IPS DF 6.9 (cell line): ENCODE measurements at places on chromosomes 12 and 14.

DNA sequence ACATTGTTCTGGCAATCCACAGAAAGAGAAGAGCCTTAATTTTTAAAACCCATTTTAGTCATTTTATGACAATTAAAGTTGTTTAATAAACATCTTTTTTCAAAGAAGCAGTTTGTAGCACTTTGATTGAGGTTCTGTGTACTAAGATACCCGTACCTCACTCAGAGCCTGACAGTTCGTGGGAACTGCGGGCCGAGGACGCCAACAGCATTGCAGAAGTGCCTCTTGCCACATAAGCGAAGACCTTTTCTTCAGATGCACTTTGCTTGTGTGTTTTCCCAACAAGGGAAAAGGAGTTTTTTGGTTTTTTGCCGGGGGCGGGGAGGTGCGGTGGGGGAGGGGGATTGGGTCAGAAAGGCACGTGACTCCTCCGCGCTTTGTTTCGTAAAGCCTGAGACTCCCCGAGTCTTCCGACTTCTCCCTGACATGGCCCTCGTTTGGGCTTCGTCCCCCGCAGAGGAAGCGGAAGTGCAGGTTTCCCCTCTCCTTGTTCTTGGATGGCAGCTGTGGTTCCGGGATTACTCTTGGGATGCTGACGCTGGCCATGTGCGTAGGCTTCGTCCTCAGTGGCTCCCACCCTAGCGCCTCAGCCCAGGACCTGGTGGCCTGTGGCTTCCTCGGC lies 70.8 kb downstream of the WDR20 start:
- no peak overlapping the region for H3K4me3 ChIP-seq
- H3K4me1 ChIP-seq, result peaks cover 2% of the 10 kb centered on the region
- H3K27me3 ChIP-seq, result no peaks in the 10 kb centered on the region
- no peak for DNase-seq
- H3K27ac ChIP-seq, result no peak overlapping the region

DNA sequence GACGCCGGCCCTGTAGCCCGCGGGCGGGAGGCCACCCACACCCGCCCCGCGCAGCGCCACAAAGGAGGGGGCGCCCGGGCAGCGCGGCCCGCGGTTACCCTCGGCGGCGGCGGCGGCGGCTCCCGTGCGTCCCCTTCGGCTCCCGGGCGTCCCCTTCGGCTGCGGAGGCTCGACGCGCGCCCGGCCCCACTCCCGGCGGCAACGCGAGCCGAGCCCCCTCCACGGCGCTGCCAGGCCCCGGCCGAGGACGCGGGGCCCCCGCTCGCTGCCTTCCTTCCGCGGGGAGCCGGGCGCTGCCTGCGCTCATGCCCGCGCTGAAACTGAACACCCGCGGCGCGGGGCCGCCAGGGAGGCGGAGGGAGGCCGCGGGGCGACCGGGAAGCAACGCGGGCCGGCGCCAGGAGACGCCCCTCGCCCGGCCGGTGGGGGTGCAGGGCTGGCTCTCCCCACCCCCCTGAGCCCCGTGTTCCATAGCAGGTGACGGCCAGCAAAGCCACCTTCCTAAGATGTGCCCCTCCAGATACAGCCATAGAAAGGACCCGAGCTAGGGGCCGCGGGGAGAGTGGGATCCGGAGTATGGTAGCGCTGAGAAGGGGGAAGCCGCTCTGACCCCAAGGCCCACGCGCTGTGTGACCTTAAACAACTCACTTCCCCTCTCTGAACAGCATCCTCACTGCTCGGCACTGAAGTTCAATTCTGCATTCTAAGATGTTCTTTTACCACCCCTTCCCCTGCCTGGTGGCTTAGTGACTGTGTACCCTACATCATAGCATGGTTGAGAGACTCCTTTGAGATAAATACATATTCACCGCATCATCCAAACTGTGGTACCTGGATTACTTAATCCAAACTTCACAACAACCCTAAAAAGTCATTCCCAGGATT lies 42.8 kb downstream of the KDM2B start:
- H3K4me1 ChIP-seq, result peaks cover 13% of the 10 kb centered on the region
- peaks cover 7% of the 10 kb centered on the region for H3K36me3 ChIP-seq
- no peak overlapping the region for H3K27ac ChIP-seq
- H3K4me3 ChIP-seq, result peak overlapping the region; percentile 43; the same call in 1 of the 2 replicates
- no peaks in the 10 kb centered on the region for H3K27me3 ChIP-seq

- no peaks in the 10 kb centered on the region for H3K27me3 ChIP-seq
- H3K4me3 ChIP-seq, result no peak overlapping the region
- DNase-seq, result no peak
- H3K4me1 ChIP-seq, result no peaks in the 10 kb centered on the region; the same call in 1 of the 2 replicates
- H3K27ac ChIP-seq, result no peak overlapping the region
These were observed 4.6 kb downstream of the PLBD1 start for GRCh38 chr12:14563046-14563445.

- no peaks in the 10 kb centered on the region for H3K4me1 ChIP-seq
- H3K27ac ChIP-seq, result no peak overlapping the region
- H3K36me3 ChIP-seq, result no peaks in the 10 kb centered on the region
- H3K27me3 ChIP-seq, result no peaks in the 10 kb centered on the region
These were observed 25.8 kb downstream of the CDC42BPB start for GRCh38 chr14:103031566-103031911.

- H3K4me1 ChIP-seq, result no peaks in the 10 kb centered on the region
- H3K27ac ChIP-seq, result no peak overlapping the region
- no peaks in the 10 kb centered on the region for H3K27me3 ChIP-seq
- no peak overlapping the region for H3K4me3 ChIP-seq
- DNase-seq, result no peak
These were observed 30.9 kb downstream of the LRTM2 start for GRCh38 chr12:1851151-1851701.

GRCh38 chr12:71725011-71725410 lies 29.7 kb upstream of the RAB21 start:
- H3K4me1 ChIP-seq, result no peaks in the 10 kb centered on the region
- no peaks in the 10 kb centered on the region for H3K36me3 ChIP-seq
- H3K27ac ChIP-seq, result no peak overlapping the region
- DNase-seq, result no peak
- no peaks in the 10 kb centered on the region for H3K27me3 ChIP-seq

GRCh38 chr14:104880584-104881210 lies 15.6 kb downstream of the CEP170B start:
- H3K27ac ChIP-seq, result no peak overlapping the region
- H3K4me3 ChIP-seq, result no peak overlapping the region
- no peaks in the 10 kb centered on the region for H3K27me3 ChIP-seq
- peaks cover 17% of the 10 kb centered on the region for H3K36me3 ChIP-seq
- peaks cover 6% of the 10 kb centered on the region for H3K4me1 ChIP-seq

GRCh38 chr14:63478010-63478409 lies 65.2 kb downstream of the PPP2R5E start:
- no peaks in the 10 kb centered on the region for H3K27me3 ChIP-seq
- no peaks in the 10 kb centered on the region for H3K4me1 ChIP-seq
- H3K4me3 ChIP-seq, result no peak overlapping the region

- no peak overlapping the region for H3K27ac ChIP-seq
- H3K27me3 ChIP-seq, result no peaks in the 10 kb centered on the region
- H3K36me3 ChIP-seq, result peaks cover 30% of the 10 kb centered on the region
- no peak overlapping the region for H3K4me3 ChIP-seq
- DNase-seq, result no peak
- H3K4me1 ChIP-seq, result no peaks in the 10 kb centered on the region; the same call in 1 of the 2 replicates
These were observed 25.7 kb downstream of the MTA1 start for GRCh38 chr14:105445290-105445689.

GRCh38 chr14:24993631-24994030 lies 56.3 kb downstream of the STXBP6 start:
- no peak overlapping the region for H3K27ac ChIP-seq
- no peak for DNase-seq
- H3K27me3 ChIP-seq, result no peaks in the 10 kb centered on the region

- no peak overlapping the region for H3K4me3 ChIP-seq
- no peak overlapping the region for H3K27ac ChIP-seq
- H3K27me3 ChIP-seq, result no peaks in the 10 kb centered on the region
These were observed 43.2 kb upstream of the BCL11B start for GRCh38 chr14:99315197-99315596.

DNA sequence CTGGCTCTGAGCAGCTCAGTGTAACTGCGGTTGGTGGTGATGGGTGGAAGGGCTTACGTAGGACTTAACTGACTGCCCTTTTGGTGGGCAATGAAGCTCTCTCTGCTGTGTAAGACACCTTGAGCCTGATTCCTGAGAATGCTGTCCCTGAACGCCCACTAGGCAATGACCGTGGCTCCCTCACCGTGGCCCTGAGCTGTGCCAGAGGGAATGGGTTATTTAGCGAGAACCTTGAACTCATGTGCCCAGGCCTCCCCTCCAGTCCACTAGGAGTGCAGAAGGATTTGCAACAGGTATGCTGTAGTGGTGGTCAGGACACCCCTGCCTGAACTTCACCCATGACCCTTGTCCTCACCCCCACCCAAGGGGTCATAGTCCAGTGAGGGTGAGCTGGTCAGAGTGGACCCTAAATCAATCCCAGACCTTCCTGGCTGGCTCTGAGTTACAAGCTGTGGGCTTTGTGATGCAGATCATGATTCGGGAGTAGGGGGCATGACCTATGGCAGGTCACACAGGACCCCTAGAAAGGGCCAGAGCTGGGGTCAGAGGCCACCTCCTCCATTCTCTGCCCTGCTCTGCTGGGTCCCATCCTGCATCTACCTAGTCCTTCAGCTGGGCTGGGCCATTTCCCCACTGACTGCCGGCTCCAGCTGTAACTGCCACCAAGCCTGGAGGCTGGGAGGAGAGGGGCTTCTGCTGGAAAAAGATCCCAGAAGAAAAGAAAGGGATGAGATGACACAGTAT lies 14.5 kb upstream of the ANKRD33 start:
- H3K4me3 ChIP-seq, result no peak overlapping the region
- no peak for DNase-seq
- no peak overlapping the region for H3K27ac ChIP-seq

DNA sequence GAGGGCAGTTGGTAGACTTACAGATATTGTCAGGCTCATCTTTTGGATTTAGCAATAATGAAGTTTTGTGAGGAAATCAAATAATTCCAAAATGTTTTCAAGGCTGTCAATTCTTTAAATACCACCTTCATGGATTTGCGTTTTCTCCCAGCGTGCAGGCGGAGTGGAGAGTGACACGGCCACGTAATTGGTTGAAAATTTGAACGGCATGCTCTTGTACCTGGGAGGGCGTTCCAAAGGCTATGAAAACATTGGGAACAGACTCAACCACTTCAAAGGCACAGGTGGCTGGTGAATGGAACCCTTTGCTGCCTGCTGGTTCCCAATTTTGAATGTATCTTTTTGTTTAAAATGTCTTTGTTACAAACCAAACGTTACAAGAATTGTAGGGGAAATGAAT lies 12.4 kb downstream of the SMIM41 start:
- no peak for DNase-seq
- no peak overlapping the region for H3K27ac ChIP-seq
- H3K4me3 ChIP-seq, result no peak overlapping the region
- no peaks in the 10 kb centered on the region for H3K27me3 ChIP-seq
- no peaks in the 10 kb centered on the region for H3K4me1 ChIP-seq

- no peaks in the 10 kb centered on the region for H3K36me3 ChIP-seq
These were observed 91.8 kb downstream of the EML1 start for GRCh38 chr14:99884834-99885648.

DNA sequence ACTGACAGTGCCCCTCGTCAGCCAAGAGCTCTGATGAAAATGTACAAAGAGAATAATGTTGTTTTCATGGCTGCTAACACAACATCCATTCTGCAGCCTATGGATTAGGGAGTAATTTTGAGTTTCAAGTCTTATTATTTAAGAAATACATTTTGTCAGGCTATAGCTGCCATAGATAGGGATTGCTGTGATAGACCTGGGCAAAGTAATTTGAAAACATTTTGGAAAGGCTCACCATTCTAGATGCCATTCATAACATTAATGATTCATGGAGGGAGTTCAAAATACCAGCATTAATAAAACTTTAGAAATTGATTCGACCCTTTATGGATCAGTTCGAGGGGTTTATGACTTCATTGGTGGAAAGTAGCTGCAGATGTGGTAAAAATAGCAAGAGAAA lies 149.8 kb downstream of the GPHN start:
- H3K27me3 ChIP-seq, result no peaks in the 10 kb centered on the region
- H3K27ac ChIP-seq, result no peak overlapping the region
- H3K36me3 ChIP-seq, result no peaks in the 10 kb centered on the region
- no peak for DNase-seq
- H3K4me1 ChIP-seq, result no peaks in the 10 kb centered on the region

DNA sequence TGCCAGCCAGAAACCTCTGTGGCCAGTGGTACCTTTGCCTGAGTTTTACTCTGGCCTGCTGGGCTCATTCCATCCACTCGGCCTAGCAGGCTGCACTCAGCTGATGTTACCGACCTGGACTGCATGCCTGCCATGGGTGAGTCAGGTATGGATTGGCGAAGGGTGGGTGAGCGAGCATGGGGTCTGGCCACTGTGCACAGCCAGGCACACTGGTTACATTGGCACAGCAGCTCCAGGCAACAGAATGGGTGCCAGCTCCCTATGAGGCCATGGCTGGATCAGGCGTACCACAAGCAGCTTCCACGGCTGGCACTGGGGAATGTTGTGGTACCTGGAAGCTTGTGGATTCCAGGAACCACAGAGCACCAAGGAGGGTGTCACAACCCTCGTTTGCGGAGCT lies 685.7 kb downstream of the SLC16A7 start:
- H3K27me3 ChIP-seq, result no peaks in the 10 kb centered on the region
- H3K4me3 ChIP-seq, result no peak overlapping the region
- no peaks in the 10 kb centered on the region for H3K4me1 ChIP-seq

- no peaks in the 10 kb centered on the region; the same call in 1 of the 2 replicates for H3K36me3 ChIP-seq
- DNase-seq, result no peak
- H3K4me1 ChIP-seq, result peaks cover 12% of the 10 kb centered on the region
- peak overlapping the region; percentile 59 for H3K4me3 ChIP-seq
- H3K27ac ChIP-seq, result no peak overlapping the region
- H3K27me3 ChIP-seq, result no peaks in the 10 kb centered on the region
These were observed 375 bp downstream of the AJUBA start for GRCh38 chr14:22981876-22982476.

GRCh38 chr14:52220924-52221811 lies 46.3 kb upstream of the PTGDR start:
- no peak overlapping the region for H3K4me3 ChIP-seq
- H3K36me3 ChIP-seq, result no peaks in the 10 kb centered on the region
- H3K4me1 ChIP-seq, result no peaks in the 10 kb centered on the region
- H3K27ac ChIP-seq, result no peak overlapping the region
- DNase-seq, result no peak

DNA sequence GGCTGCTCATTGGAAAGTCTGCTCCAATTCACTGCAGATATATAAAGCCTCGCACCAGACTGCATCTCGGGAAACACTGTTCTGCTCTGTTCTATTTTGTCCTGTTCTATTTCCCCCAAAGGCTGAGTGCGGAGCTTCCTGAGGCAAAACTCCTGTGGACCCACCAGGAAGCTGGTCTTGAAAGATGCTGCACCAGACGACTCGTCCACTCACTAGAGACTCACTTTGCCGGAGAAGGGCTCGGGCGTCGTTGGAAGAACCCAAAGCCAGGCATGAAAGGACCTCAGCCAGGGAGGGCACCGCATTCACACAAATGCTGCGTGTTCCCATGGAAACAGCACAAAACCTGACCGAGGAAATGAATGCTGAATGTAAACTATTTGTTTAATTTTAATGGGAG lies 331.2 kb upstream of the SFSWAP start:
- no peak overlapping the region for H3K4me3 ChIP-seq
- no peaks in the 10 kb centered on the region; the same call in 1 of the 2 replicates for H3K4me1 ChIP-seq
- DNase-seq, result no peak
- H3K36me3 ChIP-seq, result no peaks in the 10 kb centered on the region
- no peaks in the 10 kb centered on the region for H3K27me3 ChIP-seq

- no peaks in the 10 kb centered on the region for H3K36me3 ChIP-seq
- H3K27ac ChIP-seq, result no peak overlapping the region
- H3K4me3 ChIP-seq, result no peak overlapping the region
- no peaks in the 10 kb centered on the region for H3K27me3 ChIP-seq
These were observed 24.5 kb downstream of the LMO3 start for GRCh38 chr12:16581416-16581815.

- no peak for DNase-seq
- no peaks in the 10 kb centered on the region for H3K27me3 ChIP-seq
- no peak overlapping the region for H3K4me3 ChIP-seq
- no peak overlapping the region for H3K27ac ChIP-seq
- H3K4me1 ChIP-seq, result no peaks in the 10 kb centered on the region
These were observed 91.4 kb downstream of the SUDS3 start for GRCh38 chr12:118467641-118468305.
